Amniotic stem cell (primary cell): ENCODE measurements at places on chromosomes 16 and 17.

DNA sequence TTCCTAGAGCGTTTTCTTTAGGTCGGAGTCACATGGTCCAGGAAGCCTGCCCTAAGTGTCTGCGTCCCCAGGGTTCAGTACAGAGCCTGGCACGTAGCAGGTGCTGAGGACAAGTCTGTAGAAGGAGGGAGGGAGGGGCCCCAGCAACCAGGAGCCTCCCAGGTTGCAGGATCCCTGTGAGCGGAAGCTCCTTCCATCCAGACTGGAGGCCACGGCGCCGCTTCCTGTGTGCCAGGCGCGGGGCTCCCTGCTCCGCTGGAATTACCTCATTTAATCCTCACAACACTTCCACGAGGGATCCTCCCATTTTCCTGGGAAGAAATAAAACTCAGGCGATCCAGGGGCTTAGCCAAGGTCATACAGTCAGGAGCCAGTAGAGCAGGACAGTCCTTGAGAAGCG, 22.1 kb downstream of the TRARG1 start:
- no peak for DNase-seq

GRCh38 chr16:66494916-66495315, 55.0 kb downstream of the TK2 start:
- no peak for DNase-seq

DNA sequence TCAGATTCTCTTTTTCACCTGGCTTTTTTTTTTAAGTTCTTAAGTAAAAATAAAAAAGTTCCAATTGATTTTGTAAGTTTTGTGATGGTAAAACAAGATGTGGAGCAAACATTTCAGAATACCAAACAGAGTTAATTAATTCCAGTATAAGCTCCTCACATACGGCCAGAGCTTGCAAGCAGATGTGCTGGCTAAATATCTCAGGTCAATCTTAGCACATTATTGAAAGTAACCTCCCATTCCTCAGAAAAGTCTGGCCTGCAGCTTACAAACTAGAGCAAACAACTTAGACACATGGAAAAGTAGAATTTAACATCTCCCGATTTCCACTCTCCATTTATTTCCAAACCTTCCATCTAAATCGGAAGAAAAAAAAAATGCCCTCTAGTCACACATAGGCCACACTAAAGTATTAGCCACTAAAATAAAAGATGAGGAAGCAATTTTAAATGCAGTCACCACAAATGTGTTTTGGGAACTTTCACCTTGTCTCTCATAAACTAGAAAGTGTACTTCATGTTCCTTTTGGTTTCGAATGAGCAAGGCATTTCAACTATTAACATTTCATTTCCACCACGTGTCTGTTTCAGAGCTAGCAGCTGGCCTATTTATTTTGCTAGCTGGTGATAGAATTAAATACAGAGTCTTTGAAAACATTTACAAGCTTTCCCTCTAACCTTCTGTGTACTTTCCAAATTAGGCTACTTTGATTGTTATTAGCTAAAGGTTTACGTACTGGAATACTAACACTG, 143.3 kb downstream of the STX8 start:
- no peak for DNase-seq

GRCh38 chr16:55275167-55275566, 48.8 kb upstream of the IRX6 start:
- no peak for DNase-seq
